ENCODE measurements at places on chromosomes 1 and 21.
A peak's percentile ranks its signal among the peaks of the same experiment; 100 is the strongest.

- no peak for DNase-seq
These were observed 64.6 kb upstream of the TARBP1 start for GRCh38 chr1:234543442-234544086.

DNA sequence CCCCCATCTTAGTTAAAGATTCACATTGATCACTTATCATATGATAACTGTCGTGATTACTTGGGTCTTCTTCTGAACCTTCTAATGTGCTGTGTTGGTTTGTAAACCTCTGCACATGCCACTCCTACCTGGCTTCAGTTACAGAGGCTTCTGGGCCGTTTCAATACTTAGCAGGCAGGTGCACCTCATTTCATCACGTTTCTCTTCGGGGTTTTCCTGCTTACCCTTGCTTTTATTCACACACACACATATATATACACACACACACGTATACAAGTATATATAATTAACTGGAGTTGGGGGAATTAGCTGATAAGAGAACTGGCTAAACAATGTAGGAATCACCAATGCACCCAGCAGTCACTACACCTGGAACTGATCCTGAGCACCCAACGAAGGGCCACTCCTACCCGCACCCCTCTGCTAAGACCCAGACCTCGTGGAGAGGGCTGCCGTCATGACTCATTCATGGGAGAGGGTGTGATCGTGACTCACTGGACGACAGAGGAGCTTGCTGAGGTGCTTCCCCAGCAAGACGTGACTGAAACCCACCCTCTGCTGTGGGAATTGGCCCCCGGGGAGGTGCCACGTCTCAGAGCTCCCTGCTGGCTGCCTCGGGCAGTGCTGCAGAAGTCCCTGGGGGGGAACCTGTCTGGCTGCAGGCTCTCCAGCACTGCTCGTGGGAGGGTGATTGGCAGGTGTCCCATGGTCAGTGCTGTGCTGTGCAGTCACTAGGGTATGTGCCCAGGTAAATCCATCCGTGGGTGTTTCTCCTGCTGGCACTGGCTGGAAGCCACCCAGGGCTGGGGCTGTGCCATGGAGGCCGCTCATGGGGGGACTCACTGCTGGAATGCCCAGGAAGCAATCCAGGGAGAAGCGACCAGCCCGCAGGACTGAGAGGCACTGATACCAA, 166.6 kb downstream of the DYRK1A start:
- DNase-seq: peak; percentile 23

DNA sequence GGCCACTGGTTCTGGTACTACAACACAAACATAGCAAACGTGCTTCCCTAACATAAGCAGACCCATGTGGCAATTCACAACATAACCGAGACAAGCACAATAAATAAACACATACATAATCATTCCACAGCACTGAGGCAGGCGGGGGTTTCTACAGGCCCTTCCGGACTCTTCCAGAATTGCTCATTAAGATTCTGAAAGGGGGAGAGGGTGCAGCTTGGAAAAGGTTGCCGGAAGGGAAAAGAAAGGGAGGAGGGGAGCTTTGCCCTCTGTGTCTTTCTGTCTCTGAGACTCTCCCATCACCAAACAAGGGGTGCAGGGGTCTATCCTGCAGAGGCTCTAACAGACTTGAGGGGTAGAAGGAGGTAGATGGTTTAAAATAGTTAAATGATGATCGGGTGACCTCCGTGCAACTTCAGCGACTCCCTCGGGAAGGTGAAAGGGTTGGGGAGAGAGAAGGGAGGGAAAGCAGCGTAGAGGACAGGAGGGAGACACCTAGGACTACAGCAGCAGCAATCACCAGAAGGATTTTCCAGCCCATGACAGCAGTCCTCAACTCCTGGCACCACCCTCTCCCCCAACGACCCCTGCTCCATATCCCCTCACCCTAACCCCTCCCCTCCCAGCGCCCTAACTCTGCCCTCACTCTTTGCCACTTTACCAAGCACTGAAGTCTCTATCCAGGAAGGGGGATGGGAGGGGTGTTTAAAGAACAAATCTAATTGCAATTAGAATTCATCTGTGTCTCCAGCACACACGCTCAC, 365.5 kb upstream of the ESRRG start:
- DNase-seq: no peak

- no peak for DNase-seq
These were observed 156.8 kb upstream of the LRRC7 start for GRCh38 chr1:69410893-69411292.

GRCh38 chr1:165717918-165718515, 19.7 kb upstream of the ALDH9A1 start:
- DNase-seq: no peak

DNA sequence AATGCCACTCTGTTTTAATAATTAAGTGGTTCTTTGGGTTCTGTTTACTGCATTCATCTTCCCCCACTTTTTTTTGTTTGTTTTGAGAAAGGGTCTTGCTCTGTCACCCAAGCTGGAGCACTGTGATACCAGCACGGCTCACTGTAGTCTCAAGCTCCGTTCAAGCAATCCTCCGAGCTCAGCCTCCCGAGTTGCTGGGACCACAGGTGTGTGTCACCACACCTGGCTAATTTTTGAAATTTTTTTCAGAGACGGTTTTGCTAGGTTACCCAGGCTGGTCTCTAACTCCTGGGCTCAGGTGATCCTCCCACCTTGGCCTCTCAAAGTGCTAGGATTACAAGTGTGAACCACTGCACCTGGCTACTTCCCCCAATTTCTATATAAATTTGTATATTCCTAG, 29.3 kb downstream of the KPNA6 start:
- no peak for DNase-seq

- no peak for DNase-seq
These were observed 55.8 kb upstream of the MTF2 start for GRCh38 chr1:93023281-93023680.

DNA sequence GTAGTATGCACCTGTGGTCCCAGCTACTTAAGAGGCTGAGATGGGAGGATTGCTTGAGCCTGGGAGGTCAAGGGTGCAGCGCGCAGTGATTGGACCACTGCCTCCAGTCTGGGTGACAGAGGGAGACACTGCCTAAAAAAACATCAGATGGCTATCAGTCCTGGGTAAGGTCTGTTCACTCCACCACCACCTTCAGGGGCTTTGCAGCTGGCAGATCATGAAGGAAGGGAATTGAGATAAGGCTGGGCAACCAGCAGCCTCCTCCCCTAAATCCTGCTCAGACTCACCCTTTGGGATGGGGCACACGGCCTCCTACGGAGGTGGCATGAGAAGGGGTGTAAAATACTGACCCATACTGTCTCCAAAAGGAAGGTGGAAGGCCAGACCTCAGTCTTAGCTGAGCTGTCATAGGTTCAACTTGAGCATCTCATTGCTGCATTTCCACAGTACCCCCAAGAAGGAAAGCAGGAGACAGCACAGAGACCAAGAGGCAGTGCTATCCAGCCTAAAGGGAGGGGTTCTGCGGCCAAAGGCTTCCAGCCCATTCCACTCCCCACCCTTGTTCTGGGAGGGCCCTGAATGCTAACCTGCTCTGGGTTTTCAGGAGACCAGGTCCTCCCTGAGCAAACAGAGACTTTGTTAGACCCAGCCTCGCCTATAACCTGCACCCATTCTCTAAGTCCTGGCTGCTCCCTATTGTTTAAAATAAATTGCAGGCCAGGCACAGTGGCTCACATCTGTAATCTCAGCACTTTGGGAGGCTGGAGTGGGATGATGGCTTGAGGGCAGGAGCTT, 13.7 kb downstream of the SLC45A3 start:
- DNase-seq: no peak

- no peak for DNase-seq
These were observed 11.2 kb upstream of the H3-3A start for GRCh38 chr1:226051365-226051764.

DNA sequence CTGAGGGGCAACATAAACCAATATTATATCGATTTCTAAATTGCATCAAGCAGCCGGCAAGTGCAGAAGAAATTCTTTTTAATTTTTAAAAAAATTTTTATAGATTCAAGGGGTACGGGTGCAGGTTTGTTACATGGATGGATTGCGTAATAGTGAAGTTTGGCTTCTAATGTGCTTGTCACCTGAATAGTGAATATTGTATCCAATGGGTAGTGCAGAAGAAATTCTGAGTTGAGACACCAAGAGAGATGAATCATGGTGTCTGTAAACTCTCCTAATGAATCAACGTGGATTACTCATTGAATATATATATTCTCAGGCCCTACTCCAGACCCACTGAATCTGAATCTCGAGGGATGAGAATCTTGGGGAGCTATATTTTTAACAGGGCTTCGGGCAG, 253.7 kb upstream of the FOXD3 start:
- DNase-seq: no peak

DNA sequence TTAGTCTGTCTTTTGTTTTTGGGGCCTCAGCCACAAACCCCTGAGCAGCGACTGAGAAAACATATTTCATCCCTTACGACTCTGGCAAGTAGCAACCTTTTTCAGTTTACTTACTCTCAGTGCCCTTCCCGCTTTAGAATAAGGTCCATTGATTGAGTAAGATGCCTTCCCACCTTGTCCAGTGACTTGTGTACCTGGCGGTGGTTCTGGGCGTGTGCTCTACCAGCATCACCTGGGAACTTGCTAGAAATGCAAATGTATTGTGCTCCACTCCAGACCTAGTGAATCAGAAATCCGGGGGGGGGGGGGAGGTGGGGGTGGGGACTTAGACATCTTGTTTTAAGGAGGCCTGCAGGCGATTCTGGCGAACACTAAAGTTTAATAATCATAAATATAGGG, 72.1 kb downstream of the S1PR1 start:
- no peak for DNase-seq

- DNase-seq: no peak
These were observed 433.1 kb upstream of the KAZN start for GRCh38 chr1:14165371-14165801.

GRCh38 chr1:212228591-212229119, 56.6 kb upstream of the PPP2R5A start:
- no peak for DNase-seq

GRCh38 chr1:98842241-98842640, 162.4 kb downstream of the PLPPR5 start:
- no peak for DNase-seq

- peak; percentile 74 for DNase-seq
These were observed 12.3 kb downstream of the RCC1 start for GRCh38 chr1:28518000-28518744.

DNA sequence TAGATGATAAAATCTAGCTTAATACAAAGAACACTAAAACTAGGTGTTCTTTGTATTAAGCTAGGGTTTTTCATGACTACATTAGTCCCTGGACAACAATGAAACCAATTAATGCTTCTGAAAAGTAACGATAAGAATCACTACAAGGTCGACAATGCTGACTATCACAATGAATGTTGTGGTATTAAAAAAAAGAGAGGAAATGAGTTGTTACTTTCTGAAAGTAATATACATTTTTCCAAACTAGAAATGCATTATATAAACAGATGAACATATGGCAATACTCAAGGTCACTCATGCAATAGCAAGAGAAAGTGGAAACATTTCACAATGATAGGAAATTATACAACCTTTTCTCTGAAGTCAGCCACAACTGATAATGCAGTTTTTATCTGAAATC, 19.0 kb downstream of the DPH5 start:
- no peak for DNase-seq

DNA sequence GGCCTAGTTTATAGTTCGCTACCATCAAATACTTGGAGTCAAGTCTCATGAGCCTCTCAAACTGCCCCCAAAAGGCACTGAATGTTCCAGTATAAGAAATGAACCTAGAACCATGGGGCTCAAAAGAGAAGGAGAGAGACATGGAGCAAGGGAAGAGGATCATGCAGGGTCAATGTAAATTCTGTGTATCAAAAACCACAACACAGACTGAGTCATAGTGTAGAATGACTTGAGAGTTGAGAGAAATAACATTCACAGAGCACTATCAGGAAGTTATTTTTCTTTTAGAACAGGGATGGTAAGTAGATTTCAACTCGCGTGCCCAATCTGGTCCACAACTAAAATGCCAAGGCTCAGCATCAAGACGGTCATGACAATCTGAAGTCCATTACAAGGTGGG, 59.8 kb downstream of the GNG12 start:
- no peak for DNase-seq

DNA sequence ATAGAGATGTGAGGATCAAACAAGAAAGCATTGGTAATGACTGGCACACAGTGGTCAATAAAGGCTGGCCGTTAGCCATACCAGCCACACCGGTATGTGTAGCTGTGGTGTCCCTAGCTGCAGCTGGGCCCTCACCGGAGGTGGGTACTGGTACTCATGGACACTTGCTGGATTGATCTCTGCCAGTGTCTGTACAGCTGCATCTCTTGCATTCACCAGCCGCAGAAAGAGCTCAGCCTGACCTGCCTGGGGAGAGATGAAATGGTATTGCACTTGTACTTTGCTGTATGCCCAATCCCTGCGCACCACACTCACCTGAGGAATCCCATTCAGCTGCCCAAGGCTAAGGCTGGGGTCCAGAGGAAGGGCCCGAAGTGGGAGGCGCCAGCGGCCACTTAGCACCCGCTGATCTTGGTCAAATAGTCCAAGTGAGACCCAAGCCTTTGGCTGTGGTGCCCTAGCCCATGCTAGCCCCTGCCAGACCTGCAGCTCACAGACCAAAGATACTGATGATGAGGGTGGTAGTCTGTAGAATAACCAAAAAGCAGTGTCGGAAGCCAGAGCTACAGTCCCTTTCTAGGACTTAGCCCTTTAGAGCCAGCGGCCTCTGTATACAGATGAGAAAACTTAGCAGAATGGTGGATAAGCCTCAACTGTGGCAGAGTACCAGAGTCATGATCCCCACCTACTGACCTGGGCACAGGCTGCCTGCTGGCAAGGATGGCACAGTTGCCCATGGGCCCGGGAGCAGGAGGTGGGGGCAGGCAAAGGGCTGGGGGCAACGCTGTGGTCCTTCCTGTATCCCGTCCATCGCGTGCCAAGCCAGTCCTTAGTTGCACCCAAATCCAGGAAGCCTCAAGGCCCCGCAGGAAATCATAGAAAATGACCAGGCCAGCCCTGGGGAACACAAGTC, 3.0 kb downstream of the CCDC17 start:
- no peak for DNase-seq

GRCh38 chr21:34838956-34839820, 170.4 kb downstream of the CLIC6 start:
- DNase-seq: no peak

DNA sequence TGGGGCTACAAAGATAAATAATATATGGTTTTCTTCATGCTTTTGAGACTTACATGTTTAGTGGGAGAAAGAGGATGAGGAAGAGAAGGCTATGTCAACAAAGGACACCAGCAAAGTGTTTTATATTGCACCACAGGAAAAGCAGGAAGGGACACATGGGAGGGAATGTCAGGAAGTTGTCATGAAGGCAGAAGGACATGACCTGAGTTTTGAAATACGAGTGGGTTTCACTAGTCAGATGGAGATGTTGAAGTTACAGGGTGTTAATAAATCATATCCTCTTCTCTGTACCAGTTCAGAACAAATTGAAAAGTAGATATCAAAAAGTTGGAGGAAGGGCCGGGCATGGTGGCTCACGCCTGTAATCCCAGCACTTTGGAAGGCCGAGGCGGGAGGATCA, 18.2 kb upstream of the AGO1 start:
- no peak for DNase-seq

- no peak for DNase-seq
These were observed 13.1 kb downstream of the KCND3 start for GRCh38 chr1:111976332-111976731.

DNA sequence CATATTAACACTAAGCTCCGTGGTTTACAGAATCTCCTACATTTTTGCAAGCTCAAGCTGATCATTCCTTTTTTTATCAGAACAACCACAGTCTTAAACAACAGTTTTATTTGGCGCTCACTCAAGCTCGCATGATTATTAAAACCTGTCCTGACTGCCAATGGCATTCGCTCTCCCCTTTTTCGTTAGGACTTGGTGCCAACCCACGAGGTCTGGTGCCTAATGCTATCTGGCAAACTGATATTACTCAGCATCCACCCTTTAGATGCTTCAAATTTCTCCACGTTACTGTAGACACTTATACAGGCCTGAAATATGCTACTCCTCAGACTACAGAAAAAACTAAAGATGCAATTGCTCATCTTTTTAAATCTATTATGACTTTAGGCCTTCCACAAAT, 23.0 kb upstream of the ITLN1 start:
- no peak for DNase-seq
